Breast epithelium (tissue), 4 donors: ENCODE measurements at places on chromosomes 2 and 18.
A peak's percentile ranks its signal among the peaks of the same experiment; 100 is the strongest.

GRCh38 chr2:134783912-134784311 lies 54.5 kb upstream of the ACMSD start:
- H3K27ac ChIP-seq: no peak overlapping the region
- H3K27me3 ChIP-seq: no peaks in the 10 kb centered on the region
- DNase-seq: no peak
- no peaks in the 10 kb centered on the region for H3K36me3 ChIP-seq

- H3K36me3 ChIP-seq: no peaks in the 10 kb centered on the region
- no peak overlapping the region for H3K27ac ChIP-seq
- no peak overlapping the region for H3K4me3 ChIP-seq
These were observed 41.3 kb downstream of the CCDC93 start for GRCh38 chr2:117972476-117973123.

DNA sequence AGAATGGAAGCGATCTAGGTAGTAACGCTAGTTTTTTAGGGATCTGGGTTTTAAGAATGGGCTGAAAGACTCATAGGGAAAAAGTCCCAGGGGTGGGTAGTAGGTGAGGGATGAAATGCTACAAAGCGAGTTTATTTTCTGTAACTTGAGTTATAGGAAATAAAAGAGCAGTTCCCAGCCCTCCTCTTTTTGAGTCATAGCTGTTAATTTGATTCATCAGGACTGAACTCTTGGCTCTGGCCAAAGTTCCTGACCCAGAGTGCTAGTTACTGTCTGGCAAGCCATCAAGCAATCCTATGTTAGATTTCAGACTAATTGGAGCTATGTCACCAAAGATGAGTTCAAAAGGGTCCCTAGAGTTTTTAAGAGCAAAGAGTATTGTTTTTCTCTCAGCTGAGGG lies 17.4 kb upstream of the NOSTRIN start:
- H3K27ac ChIP-seq: no peak overlapping the region
- no peak overlapping the region for H3K4me3 ChIP-seq
- DNase-seq: no peak
- H3K27me3 ChIP-seq: no peaks in the 10 kb centered on the region

DNA sequence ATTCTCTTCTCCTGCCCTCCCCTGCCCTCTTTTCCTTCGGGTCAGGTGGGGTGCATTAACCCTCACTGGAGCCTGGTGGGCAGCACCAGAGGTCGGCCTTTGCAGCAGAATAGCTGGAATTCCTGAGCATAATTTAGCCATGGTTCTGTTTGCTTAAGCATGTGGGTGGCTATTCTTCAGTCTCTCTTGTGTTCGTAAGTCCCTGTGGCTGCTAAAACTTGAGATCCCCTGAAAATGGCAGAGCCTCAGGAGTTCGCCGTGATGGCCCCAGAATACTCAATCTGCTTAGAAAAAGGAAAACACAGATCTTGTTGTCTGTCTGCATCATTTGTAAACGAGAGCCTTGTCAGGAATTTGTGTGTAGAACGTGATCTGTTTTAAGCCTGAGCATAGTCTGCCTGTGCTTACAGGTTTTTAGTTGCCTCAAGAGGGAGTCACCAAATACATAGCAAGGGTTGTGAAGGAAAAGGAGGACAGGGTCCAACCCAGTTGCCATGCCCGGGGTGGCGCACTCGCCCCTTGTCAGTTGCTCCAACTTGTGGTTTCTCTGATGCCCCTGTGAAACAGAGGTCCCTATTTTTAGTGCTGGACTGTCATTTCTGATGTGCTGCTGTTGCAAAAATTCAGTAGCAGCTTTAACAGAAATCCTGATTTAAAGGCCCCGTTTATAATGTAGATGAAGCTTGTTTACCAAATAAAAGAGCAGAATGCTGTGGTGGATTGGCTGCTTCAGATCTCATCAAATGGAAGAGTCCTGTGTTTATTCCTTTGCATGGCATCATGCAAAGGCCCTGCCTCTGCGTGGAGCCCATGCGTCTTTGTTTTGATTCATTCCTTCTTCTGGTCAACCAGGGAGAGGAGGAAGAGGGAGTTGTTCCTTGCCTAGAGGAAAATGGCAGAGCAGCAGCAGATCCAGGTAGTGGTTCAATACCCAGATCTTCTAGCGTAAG lies 74.8 kb downstream of the WDSUB1 start:
- no peak for DNase-seq
- no peaks in the 10 kb centered on the region for H3K4me1 ChIP-seq
- H3K27ac ChIP-seq: no peak overlapping the region
- no peaks in the 10 kb centered on the region for H3K36me3 ChIP-seq

DNA sequence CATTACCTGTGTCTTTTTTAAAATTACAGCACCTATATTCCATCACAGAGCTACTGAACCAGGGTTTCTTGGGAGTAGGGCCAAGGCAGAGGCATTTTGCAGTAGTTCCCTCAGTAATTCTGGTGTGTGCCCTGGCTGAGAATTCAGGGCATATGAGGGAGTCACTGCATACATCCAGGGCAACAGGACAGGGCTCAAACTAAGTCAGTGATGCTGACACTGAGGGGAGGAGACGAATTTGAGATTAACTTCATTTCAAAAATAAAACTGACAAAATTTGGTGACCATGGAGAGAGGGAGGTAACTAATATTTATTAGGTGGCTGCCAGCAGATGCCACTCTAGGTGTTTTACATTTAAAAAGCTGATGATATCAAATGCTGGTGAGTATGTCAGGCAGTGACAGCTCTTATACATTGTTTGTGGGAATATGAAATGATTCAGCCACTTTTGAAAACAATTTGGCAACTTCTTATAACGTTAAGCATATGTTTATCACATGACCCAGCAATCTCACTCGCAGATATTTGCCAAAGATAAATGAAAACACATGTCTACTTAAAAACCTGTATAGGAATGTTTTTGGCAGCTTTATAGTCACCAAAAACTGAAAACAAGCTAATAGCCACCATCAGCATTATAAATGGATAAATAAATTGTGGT lies 20.3 kb downstream of the STRADB start:
- DNase-seq: no peak
- H3K36me3 ChIP-seq: peaks cover 3% of the 10 kb centered on the region
- H3K4me1 ChIP-seq: no peaks in the 10 kb centered on the region
- no peak overlapping the region for H3K27ac ChIP-seq

- H3K4me3 ChIP-seq: no peak overlapping the region
- no peak for DNase-seq
- H3K4me1 ChIP-seq: no peaks in the 10 kb centered on the region
These were observed 196.2 kb downstream of the VWC2L start for GRCh38 chr2:214607051-214607450.

GRCh38 chr2:216632346-216632951 lies 771 bp upstream of the IGFBP2 start:
- no peaks in the 10 kb centered on the region for H3K36me3 ChIP-seq
- H3K27me3 ChIP-seq: no peaks in the 10 kb centered on the region
- DNase-seq: no peak
- peak overlapping the region; percentile 52 for H3K27ac ChIP-seq
- no peaks in the 10 kb centered on the region for H3K4me1 ChIP-seq
- no peak overlapping the region for H3K4me3 ChIP-seq

DNA sequence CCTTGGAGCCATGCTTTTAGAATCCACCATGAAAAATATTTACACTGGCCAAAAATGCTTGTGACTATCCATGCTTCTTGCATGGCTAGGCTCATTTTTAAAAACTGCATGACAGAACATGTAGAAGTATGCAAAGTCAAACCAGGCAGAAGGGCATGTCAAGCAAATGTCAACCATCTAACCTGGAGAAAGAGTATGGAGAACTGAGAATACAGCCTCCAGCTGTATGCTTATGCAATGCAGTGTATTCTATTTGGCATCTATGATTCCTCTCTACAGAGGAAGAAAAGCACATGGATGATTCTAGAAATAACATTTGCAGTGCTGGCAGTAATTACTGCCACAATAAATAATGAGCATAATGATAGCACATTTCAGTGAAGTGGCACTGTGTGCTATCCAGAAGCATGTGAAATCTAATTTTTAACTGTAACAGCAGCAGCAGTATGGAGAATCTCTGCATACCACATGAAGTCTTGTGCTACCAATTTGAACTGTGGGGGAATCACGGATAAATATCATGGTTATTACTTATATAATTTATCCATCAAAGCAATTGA lies 87.3 kb upstream of the CCDC141 start:
- H3K27ac ChIP-seq: no peak overlapping the region
- no peaks in the 10 kb centered on the region for H3K27me3 ChIP-seq
- H3K4me3 ChIP-seq: no peak overlapping the region

DNA sequence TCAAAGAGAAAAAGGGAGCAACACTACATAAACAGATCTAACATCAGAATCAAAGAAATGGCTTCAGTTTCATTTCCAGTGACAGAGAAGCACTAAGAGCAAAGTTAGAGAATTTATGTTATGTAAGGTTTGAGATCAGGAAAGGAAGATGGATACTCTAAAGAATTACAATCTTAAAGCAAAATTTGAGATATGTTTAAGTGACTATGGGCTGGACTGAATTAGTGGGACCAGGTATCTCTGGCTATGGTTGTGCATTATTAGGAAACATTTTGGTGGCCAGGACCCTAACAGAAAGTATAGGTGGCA lies 208.2 kb downstream of the CCDC178 start:
- no peaks in the 10 kb centered on the region for H3K27me3 ChIP-seq
- no peak overlapping the region for H3K4me3 ChIP-seq
- no peak overlapping the region for H3K27ac ChIP-seq
- no peaks in the 10 kb centered on the region for H3K4me1 ChIP-seq
- no peak for DNase-seq
- H3K36me3 ChIP-seq: no peaks in the 10 kb centered on the region

DNA sequence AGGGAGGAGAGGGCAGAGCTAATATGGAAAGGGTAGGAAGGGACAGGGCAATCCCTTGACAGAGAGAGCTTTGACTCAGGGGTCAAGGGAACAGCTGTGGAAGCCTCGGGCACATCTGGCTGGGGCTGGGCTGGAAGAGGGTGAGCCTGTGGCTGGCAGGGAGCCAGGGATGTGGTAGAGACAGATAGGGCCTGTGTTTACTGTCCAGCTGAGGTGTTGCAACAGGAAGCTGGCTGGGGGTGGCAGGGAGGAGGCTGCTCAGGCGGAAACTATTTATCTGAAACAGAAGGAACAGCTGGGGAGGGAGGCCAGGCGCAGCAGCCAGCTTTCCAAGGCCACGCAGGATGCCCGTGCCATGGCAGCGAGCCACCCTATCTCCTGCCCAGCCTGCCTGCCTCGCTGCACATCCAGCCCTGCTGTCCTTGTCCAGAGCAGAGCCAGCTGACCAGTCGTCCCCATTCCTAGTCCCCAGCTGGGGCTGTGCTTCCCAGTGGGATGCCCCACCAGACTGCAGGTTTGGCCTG lies 264.7 kb downstream of the CYP26B1 start:
- H3K27ac ChIP-seq: peak overlapping the region; percentile 25
- no peaks in the 10 kb centered on the region for H3K36me3 ChIP-seq
- no peak overlapping the region for H3K4me3 ChIP-seq
- H3K27me3 ChIP-seq: no peaks in the 10 kb centered on the region
- DNase-seq: no peak

DNA sequence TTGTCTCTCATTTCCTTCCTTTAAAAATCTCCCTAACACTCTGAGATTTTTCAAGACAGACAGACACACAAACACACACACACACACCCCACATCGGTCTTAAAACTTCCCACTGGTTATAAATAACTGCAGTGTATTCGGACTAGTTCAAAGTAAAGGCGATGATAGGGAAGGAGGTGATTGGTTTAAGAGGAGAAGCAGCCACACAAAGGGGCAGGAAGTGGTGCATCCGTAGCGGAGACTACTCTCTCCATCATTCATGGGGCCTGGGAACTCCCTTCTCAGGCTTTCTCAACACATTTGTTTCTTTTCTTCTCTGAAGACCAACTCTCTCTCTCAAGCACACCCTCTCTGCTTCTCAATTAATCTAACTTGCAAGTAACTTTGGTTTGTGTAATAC lies 149.1 kb upstream of the DPP10 start:
- DNase-seq: no peak
- no peaks in the 10 kb centered on the region for H3K36me3 ChIP-seq
- H3K4me1 ChIP-seq: no peaks in the 10 kb centered on the region
- no peak overlapping the region for H3K27ac ChIP-seq
- no peaks in the 10 kb centered on the region for H3K27me3 ChIP-seq
- H3K4me3 ChIP-seq: no peak overlapping the region

- H3K4me1 ChIP-seq: no peaks in the 10 kb centered on the region
- H3K27me3 ChIP-seq: no peaks in the 10 kb centered on the region
- no peak overlapping the region for H3K27ac ChIP-seq
- no peak overlapping the region for H3K4me3 ChIP-seq
- no peaks in the 10 kb centered on the region for H3K36me3 ChIP-seq
These were observed 96.2 kb downstream of the KLHL29 start for GRCh38 chr2:23480957-23481797.

DNA sequence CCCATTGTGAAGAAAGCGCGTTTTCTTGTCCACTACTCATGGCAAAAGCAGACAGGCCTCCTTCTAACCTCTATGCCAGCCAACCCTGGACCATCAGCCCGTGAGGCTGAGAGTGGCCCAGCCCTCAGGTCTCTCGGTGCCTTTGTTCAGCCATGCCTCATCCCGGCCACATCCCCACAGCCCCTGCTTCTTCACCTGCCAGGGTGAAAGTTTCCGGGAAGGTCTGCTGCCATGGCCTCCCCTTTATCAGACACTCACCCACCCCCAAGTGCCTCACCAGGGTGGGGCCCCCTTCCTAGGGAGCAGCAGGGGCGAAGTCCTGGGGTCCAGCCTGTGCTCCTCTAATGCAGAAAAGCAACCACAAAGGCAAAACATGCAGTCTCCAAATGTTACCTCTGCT lies 478.4 kb upstream of the SALL3 start:
- H3K27me3 ChIP-seq: peaks cover 7% of the 10 kb centered on the region
- no peak overlapping the region for H3K27ac ChIP-seq
- no peaks in the 10 kb centered on the region for H3K36me3 ChIP-seq

DNA sequence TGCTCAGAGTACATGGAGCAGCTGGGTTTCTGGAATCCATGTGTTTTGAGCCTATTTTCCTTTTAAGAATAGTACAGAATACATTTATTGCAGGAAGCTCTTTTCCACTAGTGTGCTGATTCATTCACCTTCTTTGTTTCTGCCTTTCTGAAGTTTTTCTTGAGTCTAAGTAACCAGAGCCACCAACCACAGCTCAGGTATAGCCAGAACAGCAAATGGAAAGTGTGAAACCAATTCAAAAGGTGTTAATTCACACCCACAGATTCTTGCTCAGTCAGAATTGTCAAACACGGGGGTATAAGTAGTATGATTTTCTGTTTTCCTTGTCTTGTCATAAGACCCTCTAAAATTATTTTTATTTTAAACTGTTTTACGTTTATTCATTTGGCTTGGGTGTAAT lies 75.9 kb upstream of the DYNAP start:
- no peak for DNase-seq
- no peaks in the 10 kb centered on the region for H3K27me3 ChIP-seq
- no peaks in the 10 kb centered on the region for H3K36me3 ChIP-seq
- H3K4me3 ChIP-seq: no peak overlapping the region

DNA sequence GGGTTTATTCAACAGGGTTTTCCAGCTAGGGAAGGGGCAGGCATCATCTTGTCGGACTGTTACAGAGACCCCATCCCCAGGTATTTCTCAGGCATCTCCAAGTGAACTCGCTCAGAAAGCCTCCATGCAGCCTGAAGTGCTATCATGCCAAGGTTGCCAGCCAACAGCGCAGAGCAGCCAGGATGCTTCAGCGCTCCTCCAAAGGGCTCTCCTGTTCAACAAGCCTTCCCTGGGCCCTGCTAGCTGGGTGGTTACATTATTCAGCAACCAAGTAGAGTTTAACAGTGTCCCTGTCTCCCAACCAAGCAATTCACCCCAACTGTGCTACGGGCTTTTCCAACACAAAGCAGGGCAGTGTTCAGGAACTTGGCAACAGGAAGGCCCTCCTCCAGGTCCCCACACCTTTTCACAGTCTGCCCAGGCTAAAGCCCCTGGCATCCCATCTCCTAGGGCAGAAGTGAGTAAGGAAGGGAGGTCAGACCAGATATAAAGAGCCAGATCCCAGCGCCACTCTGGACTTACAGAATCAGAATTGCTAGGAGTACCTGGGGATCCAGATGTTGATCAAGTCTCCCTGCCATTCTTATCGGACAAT lies 52.9 kb downstream of the ZBTB7C start:
- H3K4me3 ChIP-seq: no peak overlapping the region
- peak overlapping the region; percentile 93 for H3K27ac ChIP-seq
- no peaks in the 10 kb centered on the region for H3K27me3 ChIP-seq
- no peaks in the 10 kb centered on the region for H3K36me3 ChIP-seq
